GM12878 (cell line): ENCODE measurements at places on chromosomes 3 and 15. TPM values are rescaled to one million over a fixed set of nuclear protein-coding genes. Genes with fewer than 3 reads are reported as not detected.

- DNase-seq, result no peak
Measured at GRCh38 chr15:55907797-55908196, 85.6 kb downstream of the NEDD4 start.

- DNase-seq, result no peak
Measured at GRCh38 chr15:100891307-100892012, 11.8 kb downstream of the ALDH1A3 start.

DNA sequence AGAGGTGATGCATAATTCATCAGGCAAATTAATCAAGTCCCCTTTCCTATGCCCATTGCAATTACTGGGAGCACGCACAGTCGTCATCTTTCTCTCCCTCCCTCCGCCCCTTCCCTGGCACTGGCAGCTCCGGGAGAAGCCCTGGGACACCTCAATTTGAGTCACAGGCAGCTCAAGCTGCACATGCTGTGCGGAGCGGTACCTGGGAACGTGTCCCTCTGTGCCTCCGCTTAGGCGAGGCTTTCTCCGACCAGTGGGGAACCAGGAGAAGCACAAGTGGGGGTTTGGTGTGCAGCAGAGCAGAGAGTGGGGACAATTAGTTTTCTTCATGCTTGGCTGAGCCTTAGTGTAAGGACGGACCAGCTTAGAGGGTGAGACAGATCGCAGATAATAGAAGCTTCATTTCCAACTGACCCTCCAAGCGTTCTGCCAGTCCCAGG is 88.3 kb downstream of the SOX14 start:
- no peak for DNase-seq

The PRKCI gene
- total RNA-seq, result 9.5 and 10.8 TPM in 2 replicates

The SNUPN gene
- 22.9 and 24.6 TPM in 2 replicates for total RNA-seq

The GOLGA8F gene
- not detected in 2 replicates for total RNA-seq

The LRRN1 gene
- total RNA-seq, result not detected in 2 replicates

The GABRB3 gene
- total RNA-seq, result 0.05 and 0.27 TPM in 2 replicates
